Kidney capillary endothelial cell (primary cell): ENCODE measurements at places on chromosomes 5 and 9.

- no peak for DNase-seq
Measured at GRCh38 chr5:133311176-133311575, 259.4 kb downstream of the HSPA4 start.

DNA sequence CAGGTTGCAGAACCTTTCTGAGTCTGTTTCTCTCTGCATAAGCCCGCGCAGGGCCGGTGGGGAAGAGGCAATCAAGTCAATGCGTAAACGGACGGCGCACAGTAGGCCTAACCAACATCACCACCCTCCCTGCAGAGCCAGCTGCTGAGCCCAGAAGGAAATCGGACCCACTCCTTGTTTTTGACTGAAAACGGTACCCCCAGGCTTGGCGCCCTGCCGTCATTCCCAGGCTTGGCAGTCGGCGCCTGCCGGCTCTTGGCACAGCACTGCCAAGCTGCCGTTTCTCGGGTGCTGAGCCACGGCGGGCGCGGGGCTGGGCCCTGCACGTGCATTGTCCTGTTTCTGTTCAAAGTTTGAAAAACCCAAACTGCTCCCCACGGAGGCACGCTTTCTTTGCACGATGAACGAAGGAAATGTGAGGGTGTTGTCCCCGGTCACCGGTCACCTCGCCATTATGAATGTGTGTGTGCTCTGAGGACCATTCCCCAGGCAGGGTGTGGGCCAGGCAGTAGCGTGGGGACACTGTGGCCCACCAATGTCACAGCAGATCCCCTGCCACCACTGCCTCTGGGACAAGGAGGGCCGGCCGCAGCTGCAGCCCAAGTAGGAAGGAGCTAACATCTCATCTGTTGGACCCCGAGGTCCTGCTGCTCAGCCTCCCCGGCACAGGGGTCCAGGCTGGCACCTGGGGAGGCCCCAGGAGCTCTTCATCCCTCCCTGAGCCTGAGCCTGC, 20.1 kb downstream of the FIBCD1 start:
- DNase-seq = no peak

DNA sequence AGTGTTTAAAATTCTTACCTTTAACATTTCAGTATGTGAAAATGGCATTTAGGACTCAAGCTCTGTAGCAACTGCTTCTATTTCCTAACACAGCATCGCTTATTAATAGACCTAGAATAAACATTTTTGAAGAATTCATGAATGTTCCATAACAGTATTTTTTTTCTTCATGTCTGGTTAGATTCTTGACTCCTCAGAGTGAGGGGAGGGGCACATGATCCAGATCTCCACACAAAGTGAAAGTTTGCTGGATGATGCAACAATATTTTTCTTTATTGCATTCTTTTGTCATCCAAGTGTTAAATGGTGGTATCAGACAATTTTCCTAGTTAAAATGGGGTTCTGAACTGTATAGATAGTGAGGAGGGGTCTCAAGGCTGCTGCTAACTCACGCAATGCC, 130.8 kb upstream of the MAN2A1 start:
- no peak for DNase-seq

GRCh38 chr5:107555425-107556090, 115.2 kb downstream of the EFNA5 start:
- no peak for DNase-seq

DNA sequence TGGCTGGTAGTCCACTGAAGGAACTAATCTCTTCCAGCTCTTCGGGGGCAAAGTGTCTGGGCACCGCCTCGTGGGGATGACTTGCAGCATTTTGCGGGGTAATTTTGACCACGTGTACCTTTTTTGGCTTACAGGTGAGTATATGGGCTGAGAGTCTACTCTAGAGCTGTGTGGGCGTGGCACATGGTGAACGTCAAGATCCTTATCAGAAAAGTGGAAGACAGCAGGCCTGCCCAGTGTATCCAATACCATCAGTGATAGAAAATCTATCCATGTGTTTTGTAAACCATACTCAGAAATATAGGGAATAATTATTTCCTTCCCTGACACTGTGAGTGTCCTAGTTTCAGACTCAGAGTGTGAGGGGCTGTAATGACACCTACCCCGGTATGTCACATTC, 148.5 kb downstream of the SLIT3 start:
- DNase-seq = no peak

DNA sequence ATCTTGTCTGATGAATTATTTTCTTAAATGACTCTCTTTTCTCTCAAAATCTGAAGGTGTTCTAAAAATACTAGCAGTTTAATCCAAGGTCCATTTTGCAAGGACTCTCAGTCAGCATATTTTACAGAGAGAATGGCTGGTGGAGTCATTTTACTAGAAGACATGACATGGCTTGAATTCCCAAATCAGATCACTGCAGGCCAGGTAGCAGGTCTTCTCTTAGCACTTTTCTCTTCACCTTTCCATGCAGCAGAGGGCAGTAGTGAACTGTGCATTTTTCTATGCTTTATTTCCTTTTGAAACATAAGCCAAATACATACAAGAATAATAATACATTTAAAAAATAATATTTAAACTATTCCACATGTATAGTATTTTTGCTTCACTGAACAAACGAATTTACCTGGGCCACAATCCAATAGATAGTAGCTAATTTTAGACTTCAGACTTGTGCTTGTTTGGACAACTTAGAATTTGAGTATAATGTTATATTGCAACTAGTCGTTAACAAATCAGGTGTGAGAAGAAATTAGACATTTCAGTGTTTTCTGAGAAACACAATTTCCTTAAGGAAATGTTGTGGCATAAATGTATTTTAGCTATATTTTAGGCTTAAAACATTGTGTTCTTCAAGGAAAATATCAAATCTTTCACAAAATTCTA, 289.4 kb upstream of the DAB2 start:
- peak; percentile 47 for DNase-seq

- no peak for DNase-seq
Measured at GRCh38 chr5:105288946-105289345, 1726.4 kb upstream of the NUDT12 start.

DNA sequence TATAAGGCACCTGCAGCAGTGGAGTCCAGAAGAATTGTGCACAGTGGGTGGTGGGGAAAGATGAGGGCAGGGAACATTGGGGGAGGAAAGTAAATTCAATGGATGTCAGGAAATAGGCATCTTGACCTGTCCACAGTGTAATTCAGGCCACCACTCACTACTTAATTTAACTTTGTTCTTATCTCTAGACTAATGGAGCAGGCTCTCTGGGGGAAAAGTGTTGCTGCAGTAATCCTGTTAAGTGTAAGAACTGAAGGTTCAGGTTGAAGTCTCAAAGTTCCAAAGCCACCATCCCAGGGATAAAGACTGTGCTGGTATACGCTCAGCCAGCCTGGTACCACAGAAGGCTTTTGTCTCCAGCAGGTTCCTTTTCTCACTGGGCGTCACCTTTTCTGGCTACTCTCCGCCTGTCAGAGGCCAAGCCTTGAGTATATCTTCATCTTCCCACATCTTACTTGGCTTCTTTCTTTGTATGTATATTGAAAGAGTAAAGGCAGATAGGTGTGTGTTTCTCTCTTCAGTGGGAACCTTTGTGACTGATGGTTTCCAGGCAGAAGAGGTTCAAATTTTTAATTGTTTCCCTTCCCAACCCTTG, 150.9 kb upstream of the DMRT1 start:
- no peak for DNase-seq

GRCh38 chr9:33908114-33908513, 91.2 kb downstream of the UBE2R2 start:
- DNase-seq = no peak

GRCh38 chr5:56314529-56314928, 81.4 kb upstream of the ANKRD55 start:
- DNase-seq = no peak

- DNase-seq = no peak
Measured at GRCh38 chr9:114941376-114941775, 11.0 kb upstream of the TNFSF8 start.

DNA sequence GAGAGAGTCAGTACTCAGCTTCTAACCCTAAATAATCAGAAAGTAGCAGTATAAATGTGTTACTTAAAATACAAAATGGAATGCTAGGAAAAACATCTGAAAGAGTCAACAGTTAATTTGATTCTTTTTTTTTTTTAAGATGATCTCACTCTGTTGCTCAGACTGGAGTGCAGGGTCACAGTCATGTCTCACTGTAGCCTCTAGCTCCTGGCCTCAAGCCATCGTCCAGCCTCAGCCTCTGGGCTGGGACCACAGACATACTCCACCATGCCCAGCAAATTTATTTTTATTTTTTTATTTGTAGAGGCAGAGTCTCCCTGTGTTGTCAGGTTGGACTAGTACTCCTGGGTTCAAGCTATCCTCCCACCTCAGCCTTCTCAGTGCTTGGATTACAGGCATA, 424.9 kb downstream of the IRX2 start:
- DNase-seq = no peak

- DNase-seq = no peak
Measured at GRCh38 chr9:131874447-131874846, 134.6 kb upstream of the RAPGEF1 start.

DNA sequence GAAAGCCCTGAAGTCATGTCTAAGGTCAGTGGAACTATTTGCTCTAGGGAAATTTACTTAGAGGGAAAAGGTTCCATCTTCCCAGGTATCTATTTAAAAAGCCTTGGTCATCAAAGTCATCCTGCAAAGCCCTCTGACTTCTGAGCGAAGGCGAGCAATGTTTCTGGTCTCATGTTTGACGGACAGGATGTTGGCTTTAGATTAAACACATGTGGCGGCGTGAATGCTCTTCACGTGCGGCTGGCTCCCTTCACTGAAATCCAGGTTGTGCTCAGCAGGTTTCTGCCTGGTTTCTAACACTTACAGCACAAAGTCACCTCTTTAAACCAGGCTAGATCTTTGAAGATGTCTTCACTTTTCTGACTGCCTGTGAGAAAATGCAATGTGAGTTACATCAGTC, 5.7 kb upstream of the ZBTB34 start:
- no peak for DNase-seq

DNA sequence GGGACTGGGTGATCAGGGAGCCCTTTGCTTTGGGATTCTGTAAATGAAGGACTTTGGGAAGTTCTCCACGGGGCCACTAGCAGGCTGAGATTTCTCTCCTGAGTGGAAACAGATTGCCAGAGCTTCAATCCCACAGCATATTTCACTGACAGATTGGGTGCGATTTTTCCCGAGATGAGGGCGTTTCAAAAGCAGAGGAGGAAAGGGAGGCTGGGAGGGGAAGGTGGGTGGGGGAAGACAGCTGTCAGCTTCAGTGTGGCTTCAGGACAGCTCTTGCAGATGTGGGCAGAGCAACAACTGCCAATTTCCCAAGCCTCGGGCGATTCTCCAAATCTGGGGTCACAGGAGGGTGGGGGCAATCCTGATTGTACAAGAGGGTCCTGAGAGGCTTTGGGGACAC, 258.5 kb upstream of the ADRA1B start:
- no peak for DNase-seq

GRCh38 chr9:83628540-83628939, 5.6 kb downstream of the IDNK start:
- DNase-seq = no peak

- no peak for DNase-seq
Measured at GRCh38 chr9:106868087-106868486, 5.1 kb downstream of the ZNF462 start.

- no peak for DNase-seq
Measured at GRCh38 chr9:129762985-129763926, 10.4 kb upstream of the PTGES start.

- DNase-seq = peak; percentile 92
Measured at GRCh38 chr5:158499075-158499891, 600.4 kb downstream of the EBF1 start.

GRCh38 chr5:136018814-136019783, 9.7 kb upstream of the TGFBI start:
- DNase-seq = no peak

DNA sequence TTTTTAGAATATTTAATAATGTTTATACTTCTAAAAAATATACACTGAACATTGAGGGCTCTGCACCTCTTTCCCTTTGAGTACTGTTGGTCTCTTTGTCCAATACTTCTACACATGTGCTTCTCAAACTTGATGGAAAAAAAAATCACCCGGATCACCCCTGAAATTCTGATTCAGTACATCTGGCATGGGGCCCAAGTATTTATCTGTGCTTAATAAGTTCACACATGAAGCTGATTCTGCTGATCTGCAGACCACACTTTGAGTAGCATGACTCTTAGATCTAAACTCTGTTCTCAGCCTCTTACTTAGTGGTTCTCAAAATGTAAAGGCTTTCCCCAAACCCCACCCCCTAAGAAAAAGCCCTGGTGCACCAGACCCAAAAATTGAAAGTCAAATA, 12.0 kb downstream of the RUSC2 start:
- DNase-seq = no peak

DNA sequence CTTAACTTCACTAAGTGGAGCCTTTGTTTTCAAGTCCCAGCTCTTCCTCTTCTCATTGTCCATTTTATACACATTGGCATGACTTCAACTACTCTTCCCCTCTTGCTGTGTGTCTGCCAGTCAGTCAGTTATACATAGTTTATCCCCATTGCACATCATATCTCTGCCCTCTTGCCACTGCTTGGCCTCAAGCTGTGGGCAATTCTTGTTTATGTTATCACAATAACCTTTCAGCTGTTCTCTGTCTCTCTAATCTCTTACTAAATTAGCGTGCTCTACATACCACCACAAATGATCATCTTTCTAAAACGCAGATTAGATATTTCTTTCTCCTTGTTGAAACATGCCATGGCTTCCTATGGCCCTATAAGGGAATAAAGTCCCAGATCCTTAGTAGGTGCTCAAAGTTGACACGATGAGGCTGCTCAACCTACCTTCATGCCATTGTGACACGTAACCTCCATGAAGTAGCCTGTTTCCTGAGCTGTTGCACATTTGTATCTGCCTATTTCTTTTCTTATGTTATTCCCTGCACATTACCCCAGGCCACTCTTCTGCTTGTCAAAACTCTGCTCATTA, 239.3 kb downstream of the GAS1 start:
- no peak for DNase-seq

DNA sequence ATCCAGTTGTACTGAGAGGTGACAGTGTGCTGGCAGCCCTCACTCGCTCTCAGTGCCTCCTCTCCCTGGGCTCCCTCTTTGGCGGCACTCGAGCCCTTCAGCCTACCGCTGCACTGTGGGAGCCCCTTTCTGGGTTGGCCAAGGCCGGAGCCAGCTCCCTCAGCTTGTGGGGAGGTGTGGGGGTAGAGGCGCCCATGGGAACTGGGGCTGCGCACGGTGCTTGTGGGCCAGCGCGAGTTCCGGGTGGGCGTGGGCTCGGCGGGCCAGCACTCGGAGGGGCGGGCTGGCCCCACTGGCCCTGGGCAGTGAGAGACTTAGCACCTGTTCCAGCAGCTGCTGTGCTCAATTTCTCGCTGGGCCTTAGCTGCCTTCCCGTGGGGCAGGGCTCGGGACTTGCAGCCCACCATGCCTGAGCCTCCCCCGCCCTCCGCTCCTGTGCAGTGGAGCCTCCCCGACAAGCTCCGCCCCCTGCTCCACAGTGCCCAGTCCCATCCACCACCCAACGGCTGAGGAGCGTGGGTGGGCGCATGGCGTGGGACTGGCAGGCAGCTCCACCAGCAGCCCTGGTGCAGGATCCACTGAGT, 342.2 kb upstream of the ZNF608 start:
- DNase-seq = no peak
